Hair follicle dermal papilla cell (primary cell): ENCODE measurements at places on chromosomes 6 and 20. TPM values are rescaled to one million over a fixed set of nuclear protein-coding genes. Genes with fewer than 3 reads are reported as not detected.

HLA-DOB gene
- 0.32 TPM in 1 of 2 replicates, not detected in the other for total RNA-seq

FOXF2 gene
- 0.24 and 0.81 TPM in 2 replicates for total RNA-seq

FKBP1A gene
- 125 and 157 TPM in 2 replicates for total RNA-seq

UFL1 gene
- 31.2 and 33.8 TPM in 2 replicates for total RNA-seq

STX11 gene
- total RNA-seq: 3.0 and 3.2 TPM in 2 replicates

HCRTR2 gene
- not detected in 2 replicates for total RNA-seq

SOX4 gene
- total RNA-seq: 6.9 and 9.6 TPM in 2 replicates

TSPO2 gene
- not detected in 2 replicates for total RNA-seq

PDSS2 gene
- total RNA-seq: 8.4 and 11.2 TPM in 2 replicates

NNAT gene
- 1.8 and 2.4 TPM in 2 replicates for total RNA-seq

PPP1R10 gene
- total RNA-seq: 26.8 and 34.5 TPM in 2 replicates

FAM83D gene
- total RNA-seq: 1.6 TPM in 2 replicates

PTPRA gene
- 59.0 and 63.4 TPM in 2 replicates for total RNA-seq

RSPH4A gene
- 0.65 and 0.97 TPM in 2 replicates for total RNA-seq

FRMD1 gene
- not detected in 2 replicates for total RNA-seq

ELOVL2 gene
- 0.65 and 0.85 TPM in 2 replicates for total RNA-seq

TMEM14A gene
- total RNA-seq: 21.4 and 29.0 TPM in 2 replicates

PSORS1C2 gene
- total RNA-seq: not detected in 2 replicates

C20orf141 gene
- not detected in 2 replicates for total RNA-seq

GRIK2 gene
- total RNA-seq: 1.3 and 1.5 TPM in 2 replicates

HEY2 gene
- total RNA-seq: 2.2 and 2.3 TPM in 2 replicates

HSPA1L gene
- total RNA-seq: 0.73 and 0.97 TPM in 2 replicates

OR14J1 gene
- not detected in 2 replicates for total RNA-seq

SEMG1 gene
- not detected in 2 replicates for total RNA-seq

RNF182 gene
- total RNA-seq: 15.4 and 16.5 TPM in 2 replicates

HRH3 gene
- total RNA-seq: not detected in 2 replicates

RGS17 gene
- 2.3 and 2.6 TPM in 2 replicates for total RNA-seq

C4A gene
- 4.9 and 6.8 TPM in 2 replicates for total RNA-seq

ZBTB22 gene
- 22.7 and 25.7 TPM in 2 replicates for total RNA-seq
